ENCODE measurements at places on chromosomes 12 and 14. TPM values are rescaled to one million over a fixed set of nuclear protein-coding genes. Genes with fewer than 3 reads are reported as not detected.

- no peak for DNase-seq
These were observed 368.8 kb downstream of the ETNK1 start for GRCh38 chr12:22993609-22994315.

DNA sequence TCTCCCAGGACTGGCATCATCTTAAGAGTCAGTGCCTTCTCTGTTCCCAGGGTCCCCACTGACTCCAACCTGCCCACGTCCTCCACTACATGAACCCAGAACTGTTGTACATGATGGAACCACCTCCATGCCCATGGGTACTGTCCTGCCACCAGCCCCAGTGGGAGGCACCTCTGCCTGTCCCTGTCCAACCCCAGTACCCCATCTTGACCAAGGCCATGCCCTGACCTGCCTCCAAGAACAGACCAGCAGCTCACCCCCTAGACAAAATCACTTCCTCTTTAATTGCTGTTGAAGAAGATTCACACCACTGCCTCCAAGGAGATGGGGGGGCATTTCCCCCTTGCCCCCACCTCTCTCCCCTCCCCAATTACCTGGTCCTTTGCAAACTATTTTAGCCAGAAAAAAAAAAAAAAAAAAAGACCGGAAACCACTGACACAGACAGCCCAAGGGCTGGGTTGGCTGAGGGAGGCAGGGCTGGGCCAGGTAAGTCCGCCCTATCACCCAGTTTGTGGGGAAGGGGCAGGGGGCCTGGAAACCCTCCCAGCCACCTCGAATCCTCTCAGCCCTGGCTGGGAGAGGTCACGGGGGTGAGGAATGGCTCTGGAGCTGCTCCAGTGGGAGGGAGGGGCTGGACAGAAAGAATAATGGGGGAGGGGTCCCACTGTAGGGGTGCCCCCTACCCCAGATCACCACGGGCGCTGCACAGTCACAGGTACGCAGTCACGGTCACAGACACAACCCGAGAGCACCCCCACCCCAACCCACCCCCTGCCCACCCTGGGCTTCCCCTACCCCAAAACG, 13.4 kb downstream of the AGAP2 start:
- DNase-seq: peak; percentile 7

DNA sequence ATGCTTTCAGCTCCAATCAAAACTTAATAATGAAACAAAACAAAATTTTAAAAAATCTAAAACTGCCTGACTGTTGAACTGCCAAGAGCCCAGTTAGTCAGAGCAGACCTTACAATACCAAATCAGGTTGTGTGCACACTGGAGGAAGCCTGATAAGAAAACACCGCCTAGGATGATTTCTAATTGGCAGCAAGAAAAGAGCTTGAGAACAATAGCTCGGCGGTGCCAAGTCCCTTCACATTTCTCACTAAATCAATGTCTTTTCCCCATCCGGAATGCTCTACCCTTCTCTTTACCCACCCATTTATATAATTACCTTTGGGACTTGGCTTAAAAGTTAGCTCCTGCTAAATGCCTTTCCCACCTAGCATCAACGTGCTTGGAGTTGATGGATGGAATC, 256.7 kb downstream of the C12orf75 start:
- peak; percentile 27 for DNase-seq

DNA sequence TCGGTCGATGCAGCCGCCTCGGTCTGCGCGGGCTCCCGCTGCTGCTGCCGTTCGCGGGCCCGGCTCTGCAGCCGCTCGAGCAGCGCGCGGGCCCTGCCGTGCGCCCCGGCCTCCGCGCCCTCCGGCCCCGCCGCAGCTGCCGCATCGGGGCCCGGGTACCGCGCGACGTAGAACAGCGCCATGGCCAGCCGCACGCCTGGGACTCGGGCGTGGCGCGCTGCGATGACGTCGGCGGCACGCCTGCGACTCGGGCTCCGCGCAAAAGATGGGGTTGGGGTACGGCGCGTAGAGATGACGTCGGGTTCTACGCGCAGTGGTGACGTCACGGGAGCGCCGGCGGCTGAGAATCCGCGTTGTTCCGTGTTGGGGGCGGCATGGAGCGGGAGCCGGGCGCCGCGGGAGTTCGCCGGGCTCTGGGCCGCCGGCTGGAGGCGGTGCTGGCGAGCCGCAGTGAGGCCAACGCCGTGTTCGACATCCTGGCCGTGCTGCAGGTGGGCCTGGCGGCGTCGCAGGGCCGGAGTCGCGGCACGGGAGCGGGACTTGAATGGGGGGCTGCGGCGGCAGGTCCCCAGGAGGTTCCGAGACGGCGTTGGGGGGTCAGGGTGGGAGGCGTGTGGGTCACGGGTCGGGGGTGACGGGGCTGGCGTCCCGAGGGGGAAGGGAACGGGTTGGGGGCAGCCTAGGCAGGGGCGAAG, at the start of the genes DDX51 and NOC4L:
DDX51 (minus strand) TSS at position 205 of the 695 bp plus-strand sequence; CDS start at position 182, 23 bp downstream.
NOC4L (plus strand) TSS at position 343 of the 695 bp plus-strand sequence; CDS start at position 375, 32 bp downstream.
- peak; percentile 93 for DNase-seq

- no peak for DNase-seq
These were observed 16.3 kb upstream of the CD9 start for GRCh38 chr12:6183689-6184428.

DNA sequence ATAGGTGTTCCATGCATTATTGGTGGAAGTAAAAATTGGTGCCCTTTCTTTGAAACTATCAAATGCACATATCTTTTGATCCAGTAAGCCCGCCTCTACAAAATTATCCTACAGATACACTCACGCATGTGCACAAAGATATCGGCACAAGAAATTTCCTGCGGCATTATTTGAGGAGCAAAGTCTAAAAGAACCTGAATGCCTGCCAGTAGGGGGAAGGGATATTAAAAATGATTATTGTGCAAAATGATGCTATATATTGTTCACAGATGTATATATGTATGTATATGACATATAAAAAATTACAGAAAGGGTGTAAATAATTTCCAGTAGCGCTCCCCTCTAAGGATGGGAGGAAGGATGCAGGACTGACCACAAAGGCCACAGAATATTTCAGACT, 24.7 kb upstream of the ADIPOR2 start:
- no peak for DNase-seq

GRCh38 chr12:100491104-100491503, 17.4 kb downstream of the NR1H4 start:
- DNase-seq: no peak

- peak; percentile 19 for DNase-seq
These were observed 337.2 kb upstream of the NAV3 start for GRCh38 chr12:77493302-77494168.

DNA sequence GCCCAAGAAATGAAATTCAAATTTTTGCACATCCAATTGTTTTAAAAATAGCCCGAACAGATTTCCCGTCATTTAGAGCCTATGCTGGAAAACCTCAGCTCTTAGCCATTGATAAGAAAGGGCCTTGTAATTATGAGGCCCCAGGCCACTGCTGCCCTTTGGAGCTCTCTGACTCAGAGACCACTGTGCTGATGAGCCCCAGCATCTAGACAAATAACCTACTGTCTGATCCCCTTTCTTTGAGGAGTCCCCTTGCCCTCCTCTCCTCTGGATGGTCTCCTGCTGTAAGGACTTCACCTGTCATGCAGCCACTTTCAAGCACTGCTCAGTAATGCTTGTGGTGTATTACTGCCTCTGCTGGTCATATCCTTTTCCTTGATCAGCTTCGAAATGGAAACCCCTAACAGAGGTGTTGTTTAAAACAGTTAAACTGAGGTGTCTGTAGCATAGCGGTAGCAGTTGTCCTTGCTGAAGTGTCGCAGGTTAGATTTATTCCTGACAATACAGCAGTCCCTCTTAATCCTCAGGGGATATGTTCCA, 159.9 kb upstream of the SRRM4 start:
- no peak for DNase-seq

DNA sequence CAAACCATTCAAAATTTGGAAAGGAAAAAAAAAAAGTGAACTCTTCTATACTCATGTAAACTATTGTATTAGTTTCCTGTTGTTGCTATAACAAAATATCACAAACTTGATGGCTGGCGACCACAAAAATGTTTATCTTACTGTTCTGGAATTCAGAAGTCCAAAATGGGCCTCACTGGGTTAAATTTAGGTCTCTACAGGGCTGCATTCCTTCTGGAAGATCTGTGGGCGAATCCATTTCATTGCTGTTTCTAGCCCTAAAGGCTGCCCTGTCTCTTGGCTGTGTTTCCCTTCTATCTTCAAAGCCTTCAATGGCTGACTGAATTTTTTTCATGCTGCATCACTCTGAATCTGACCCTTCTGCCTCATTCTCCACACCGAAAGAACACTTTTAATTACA, 105.1 kb upstream of the NAV3 start:
- no peak for DNase-seq

Gene SSPN
- polyA plus RNA-seq: 7.5 TPM

Gene MSI1
- polyA plus RNA-seq: 2.4 TPM

Gene PIGH
- 12.2 TPM for polyA plus RNA-seq

Gene NRL
- 2.1 TPM for polyA plus RNA-seq

Gene ZFYVE1
- polyA plus RNA-seq: 5.2 TPM

Gene FGF6
- not detected for polyA plus RNA-seq

Gene LRRK2
- polyA plus RNA-seq: 0.72 TPM

Gene MAP4K5
- 4.7 TPM for polyA plus RNA-seq

Gene C12orf42
- not detected for polyA plus RNA-seq

Gene SLC25A21
- polyA plus RNA-seq: 0.24 TPM
